ENCODE measurements at places on chromosomes 13 and 19. TPM values are rescaled to one million over a fixed set of nuclear protein-coding genes. Genes with fewer than 3 reads are reported as not detected.

Gene CEBPG
- total RNA-seq, result 63.0 TPM

Gene ZNF526
- 16.9 TPM for total RNA-seq

Gene CATSPERD
- total RNA-seq, result not detected

Gene PPP2R1A
- 178 TPM for total RNA-seq

Gene MEIOSIN
- not detected for total RNA-seq

Gene PSG7
- not detected for total RNA-seq

Gene TEX101
- total RNA-seq, result not detected

Measured in uterine smooth muscle cell (primary cell).